HT-29 (cell line): ENCODE measurements at places on chromosomes 16 and 17. TPM values are rescaled to one million over a fixed set of nuclear protein-coding genes. Genes with fewer than 3 reads are reported as not detected.

GRCh38 chr16:89368604-89369249, 121.6 kb downstream of the ANKRD11 start:
- no peak for DNase-seq

Gene CCL4
- not detected in 2 replicates for total RNA-seq

DNA sequence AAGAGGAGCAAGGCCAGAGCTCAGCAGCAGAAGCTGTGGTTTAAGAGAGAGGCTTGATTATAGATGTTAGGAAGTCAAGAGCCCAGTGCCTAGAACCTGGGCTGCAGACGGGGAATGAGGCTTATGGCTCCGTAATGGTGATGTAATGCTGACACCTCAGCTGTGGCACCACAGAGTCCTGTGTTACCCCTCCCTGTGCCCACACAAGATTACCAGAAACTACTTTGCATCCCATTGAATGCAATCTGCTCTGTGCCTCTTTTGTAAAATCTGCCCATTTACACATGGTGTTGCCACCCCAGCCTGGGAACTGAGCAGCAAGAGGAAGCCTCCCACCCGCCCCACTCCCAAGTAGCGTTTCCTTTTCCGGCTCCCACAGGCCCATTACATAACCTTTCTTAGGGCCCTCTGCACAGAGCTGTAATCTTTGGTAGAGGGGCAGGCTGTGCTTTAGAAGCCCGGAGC, 57.0 kb downstream of the PITPNC1 start:
- no peak for DNase-seq

- no peak for DNase-seq
Observed at GRCh38 chr16:23976524-23976923, 140.7 kb downstream of the PRKCB start.

DNA sequence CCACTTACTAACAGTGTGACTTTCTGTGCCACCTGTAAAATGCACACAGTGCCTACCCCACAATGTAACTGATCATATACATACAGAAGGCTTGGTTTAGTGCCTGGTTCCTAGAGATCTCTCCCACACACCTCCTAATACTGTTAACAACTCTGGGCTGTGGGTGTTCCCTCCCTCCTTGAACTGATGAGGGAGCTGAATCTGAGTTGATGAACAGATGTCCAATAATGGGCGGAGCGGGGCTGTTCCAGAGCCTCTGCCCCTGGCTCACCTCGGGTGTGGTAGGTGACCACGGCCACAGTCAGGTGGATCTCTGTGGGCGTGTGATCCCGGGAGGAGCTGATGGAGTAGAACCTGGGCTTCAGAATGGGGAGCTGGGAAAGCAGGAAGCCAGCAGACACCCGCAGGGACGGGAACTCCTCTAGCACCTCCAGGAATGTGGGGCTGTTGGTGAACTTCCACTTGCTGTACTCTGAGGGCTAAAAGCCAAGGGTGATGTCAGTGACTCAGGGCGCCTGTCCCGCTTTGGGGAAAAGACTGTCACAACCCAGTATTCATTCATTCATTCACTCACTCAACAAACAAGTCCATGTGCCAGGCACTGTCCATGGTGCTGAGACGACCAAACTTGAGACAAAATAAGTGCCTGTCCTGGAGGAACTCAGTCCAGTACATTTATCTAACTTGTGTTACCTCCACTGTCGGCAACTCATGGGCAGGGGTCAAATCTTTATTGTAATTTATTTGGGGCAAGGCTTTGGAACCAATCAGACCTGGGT, 37.6 kb downstream of the NOS2 start:
- peak; percentile 15 for DNase-seq
